C1 segment of cervical spinal cord (tissue), 14 donors: ENCODE measurements at places on chromosomes 6 and 20.

DNA sequence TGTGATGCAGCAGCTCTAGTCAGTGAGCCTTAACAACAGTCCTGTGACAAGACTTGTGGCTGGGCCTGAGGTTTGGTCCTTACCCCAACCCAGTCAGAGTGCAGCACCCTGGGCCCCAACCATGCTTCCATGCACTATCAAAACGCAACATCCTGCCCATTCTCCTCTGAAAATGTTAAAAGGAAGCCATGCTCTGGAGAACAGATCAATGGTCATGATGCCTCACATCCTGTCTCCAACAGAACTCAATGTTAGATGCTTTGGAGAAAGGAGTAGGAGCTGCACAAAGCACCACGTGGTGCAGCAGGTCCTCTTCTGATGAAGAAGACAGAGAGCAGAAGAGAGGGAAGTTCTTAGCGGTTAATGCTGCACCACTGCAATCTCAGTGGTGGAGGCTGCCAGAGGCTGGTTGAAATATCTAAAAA lies 41.9 kb downstream of the TRAM2 start:
- no peak for DNase-seq

- no peak for DNase-seq
Measured at GRCh38 chr6:12977806-12978205, 261.2 kb downstream of the PHACTR1 start.

DNA sequence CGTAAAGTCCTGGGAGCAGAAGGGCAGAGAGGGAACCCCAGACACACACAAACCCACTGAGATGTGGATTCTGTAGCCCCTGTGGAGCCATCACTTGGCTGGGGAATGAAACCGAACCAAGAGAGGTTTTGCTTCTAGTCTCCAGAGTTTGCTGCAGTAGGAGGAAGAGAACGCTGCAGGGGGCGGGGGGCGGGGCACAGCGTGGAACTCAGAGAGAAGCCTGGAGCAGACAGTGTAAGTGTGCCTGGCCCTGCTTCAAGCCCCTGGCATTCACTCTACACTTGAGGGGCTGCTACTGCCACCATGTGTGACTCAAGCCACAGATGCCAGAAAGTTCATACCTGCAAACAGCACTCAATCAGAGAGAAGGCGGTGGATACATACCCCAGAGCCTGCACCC lies 18.9 kb downstream of the GABRR1 start:
- no peak for DNase-seq

DNA sequence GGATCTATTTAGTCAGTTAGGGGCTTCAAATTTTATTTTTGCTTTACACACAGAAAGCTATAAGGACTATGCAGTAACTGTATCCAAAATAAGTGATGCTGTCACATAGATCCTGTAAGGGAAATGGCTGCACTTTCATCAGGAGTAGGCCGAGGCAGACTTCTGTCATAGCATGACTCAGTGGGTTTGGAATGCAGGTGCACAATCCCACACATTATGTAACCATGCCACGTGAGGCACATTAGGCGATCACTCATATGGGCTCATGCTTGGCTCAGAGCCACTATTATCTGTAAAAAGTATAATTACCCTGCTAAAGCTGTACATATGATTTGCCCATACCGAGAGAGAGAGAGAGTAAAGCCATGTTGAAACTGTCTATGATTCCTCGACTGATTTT lies 1189.4 kb upstream of the EYS start:
- no peak for DNase-seq

GRCh38 chr20:58755766-58756449 lies 63.3 kb downstream of the NPEPL1 start:
- no peak for DNase-seq

DNA sequence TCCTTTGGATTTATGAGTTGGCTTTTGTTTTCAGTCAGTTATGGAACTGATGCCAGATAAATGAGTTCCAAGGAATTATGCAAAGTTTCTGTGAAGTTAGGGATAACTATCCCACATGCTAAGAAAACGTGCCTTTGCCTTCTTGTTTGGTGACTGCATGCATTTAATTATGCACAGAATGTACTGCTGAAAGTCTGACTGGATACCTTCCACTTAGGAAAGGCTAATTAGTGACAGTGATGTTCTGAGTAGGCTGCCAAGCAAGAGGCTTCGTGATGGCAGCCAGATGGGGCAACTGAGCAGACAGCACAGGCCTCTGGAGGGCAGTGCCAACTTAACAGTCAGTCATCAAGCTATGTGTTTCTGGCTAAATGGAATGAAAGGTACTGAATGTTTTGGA lies 289.9 kb downstream of the CD109 start:
- no peak for DNase-seq

GRCh38 chr6:44201638-44202303 lies 15.0 kb upstream of the MYMX start:
- no peak for DNase-seq

- DNase-seq: no peak
Measured at GRCh38 chr6:144725736-144726522, 440.8 kb downstream of the UTRN start.

DNA sequence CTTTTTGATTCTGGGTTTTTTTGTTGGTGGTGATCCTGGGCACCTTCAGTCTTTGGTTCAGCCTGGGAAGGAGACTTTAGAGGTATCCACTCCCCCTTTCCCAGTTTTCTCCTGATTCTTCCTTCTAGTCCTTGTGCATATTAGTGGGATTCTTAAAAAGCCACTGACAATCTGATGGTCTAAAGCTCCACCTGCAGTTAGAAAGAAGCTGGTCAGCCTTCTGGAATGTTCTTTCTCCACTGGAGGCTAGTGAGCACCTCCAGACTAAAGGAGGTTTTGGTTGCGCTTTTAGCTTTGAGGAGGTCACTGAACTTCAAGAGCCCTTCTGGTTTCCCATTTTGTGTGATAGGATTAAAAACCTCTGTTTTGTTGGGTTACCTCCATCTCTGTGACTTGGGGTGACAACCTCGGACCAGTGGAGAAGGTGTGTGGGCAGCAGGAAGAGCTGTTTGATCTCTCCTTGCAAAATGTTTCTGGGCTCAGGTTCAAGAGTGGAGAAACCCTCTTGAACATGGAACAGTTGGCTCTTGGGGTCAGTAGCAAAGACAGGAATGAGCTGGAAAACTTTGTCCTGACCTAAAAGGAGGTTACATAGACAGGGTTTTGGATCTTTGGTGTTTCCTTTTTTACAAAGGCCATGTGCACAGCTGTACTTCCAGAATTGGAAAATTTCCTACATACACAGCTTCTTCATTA lies 29.0 kb downstream of the JARID2 start:
- no peak for DNase-seq

- DNase-seq: no peak
Measured at GRCh38 chr20:4552075-4552640, 169.6 kb upstream of the PRND start.

DNA sequence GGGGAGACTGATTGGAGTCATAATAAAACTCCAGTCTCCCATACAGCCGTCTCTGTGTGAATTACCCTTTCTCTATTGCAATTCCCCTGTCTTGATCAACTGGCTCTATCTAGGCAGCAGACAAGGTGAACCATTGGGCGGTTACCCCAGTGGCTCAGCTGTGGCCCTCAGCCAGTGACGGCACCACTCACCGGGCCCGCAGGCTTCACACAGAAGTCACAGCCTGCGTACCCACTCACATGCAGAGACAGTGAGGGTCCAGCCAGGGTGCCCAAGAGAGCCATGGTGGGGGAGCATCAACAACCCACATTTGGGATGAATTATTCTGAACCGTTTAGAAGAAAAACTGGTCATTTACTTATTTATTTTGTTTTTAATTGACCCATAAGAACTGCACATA lies 78.5 kb downstream of the WDR27 start:
- DNase-seq: no peak

DNA sequence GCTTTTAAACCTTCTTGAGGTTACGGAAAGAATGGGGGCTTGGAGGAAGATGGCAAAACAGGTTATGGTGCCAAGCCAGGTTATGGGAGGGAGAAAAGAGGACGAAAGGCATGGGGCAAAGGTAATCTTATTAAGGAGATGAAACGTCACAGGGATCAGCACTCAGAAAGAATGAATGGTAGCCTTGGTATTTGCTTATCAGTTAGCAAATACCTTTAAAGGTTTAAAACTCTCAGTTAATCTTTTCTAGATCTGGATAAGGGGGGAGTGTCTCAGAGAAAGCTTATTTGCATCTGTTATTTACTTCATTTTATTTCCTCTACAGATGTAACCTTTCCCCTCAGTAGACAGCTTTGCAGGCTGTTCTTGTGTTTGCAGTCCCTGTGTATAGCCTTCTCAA lies 55.5 kb upstream of the EEF1E1 start:
- DNase-seq: no peak

- no peak for DNase-seq
Measured at GRCh38 chr6:37974381-37974780, 154.9 kb downstream of the ZFAND3 start.

DNA sequence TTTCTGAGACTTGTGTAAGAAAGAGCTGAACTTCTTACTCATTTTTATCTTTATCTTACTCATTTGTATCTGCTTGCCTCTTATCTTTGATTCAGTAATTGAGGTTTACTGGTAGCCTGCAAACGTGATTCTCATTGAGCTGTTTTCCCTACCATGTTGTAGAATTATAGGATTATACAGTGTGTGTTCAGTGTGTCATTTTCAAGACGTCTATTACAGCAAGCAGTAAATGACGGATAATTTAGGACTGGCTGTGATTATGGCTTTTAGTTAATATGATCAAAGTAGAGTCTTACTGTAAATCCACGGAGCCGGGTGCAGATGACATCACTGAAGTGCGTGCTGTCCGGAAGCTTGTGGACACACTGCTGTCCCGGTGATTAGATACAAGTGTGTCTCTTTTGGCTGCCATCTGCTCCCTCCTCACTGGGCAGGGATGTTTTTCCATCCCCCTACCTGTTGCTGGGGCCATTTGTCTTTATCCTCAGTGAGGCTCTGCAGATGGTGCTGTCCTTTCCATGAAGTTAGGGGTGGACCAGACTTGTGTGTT lies 6.0 kb downstream of the NELFCD start:
- DNase-seq: no peak

GRCh38 chr20:48855046-48855445 lies 27.2 kb upstream of the PREX1 start:
- DNase-seq: no peak

DNA sequence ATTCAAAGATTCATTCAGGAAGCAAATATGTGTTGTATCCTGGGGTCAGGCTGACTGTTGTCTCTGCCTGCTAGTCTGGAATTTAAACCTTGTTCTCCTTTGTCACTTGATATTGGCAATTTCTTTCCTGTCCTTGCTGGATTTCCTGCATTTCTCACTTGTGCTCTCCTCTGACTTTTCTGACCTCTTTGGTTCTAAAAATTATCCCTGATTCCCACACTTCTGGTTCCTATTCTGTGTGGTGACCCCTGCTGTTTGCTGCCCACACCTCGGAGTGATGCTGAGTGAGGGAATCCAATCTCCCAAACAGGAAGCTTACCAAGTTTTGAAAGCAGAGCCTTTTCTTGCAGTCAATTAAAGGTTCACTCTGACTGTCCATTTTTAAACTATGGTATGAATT lies 345.3 kb downstream of the CDKAL1 start:
- no peak for DNase-seq

DNA sequence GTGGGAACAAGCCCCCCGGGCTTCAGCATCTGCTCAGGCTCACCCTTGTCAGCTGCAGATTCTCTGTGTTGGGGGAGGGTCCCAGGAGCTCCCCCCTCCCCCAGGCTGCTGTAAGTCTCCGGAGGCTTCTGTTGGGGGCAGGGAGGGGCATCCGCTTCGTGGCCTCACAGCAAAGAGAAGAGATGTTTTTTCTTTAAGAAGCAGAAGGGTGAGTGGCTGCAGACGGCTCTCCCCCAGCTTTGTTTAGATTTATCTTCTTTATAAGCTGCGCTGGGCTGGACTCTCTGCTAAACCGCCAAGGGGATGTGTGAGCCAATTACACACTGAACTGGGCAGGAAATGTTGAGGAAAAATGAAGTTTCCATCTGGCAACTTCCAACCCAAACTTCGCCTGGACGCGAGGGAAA lies 48.7 kb upstream of the GATA5 start:
- no peak for DNase-seq

GRCh38 chr6:28267695-28268059 lies 734 bp downstream of the ZSCAN26 start:
- no peak for DNase-seq

DNA sequence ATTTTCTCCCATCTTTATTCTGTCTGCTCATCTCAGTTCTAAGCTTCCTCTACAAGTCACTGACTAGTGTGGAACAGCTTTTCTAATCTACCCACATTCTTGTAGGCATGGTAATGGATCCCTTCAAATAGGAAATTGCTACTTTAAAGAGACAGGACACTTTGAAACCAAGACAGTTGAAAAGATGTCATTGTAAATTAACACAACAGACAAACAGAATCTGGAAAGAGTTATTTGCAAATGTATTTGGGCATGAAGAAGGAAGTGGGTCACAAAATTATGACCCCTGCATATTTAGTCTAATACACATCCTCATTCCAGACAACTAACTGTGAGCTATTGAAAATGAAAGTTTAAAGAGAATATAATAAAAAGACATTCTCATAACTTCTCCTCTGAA lies 298.2 kb upstream of the MARCKS start:
- DNase-seq: no peak

GRCh38 chr20:60372822-60373221 lies 414.6 kb downstream of the CDH26 start:
- no peak for DNase-seq

DNA sequence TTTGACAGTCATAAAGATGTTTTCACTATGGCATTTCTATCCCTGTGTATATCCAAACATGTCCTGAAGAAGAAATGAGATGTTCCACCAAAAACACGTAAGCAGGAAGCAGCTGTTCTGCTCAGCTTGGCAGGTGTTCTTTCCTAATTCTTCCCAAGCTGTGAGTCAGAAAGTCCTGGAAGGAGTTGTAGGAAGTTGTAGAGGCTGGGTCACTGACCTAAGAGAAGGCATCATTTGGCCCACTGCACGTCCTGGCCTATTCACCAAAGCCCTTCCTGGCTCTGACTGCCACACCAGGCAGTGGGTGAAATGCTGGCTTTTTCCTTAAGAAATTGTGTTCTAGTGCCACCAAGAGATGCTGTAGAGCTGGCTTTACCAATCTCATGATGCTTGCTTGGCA lies 40.3 kb downstream of the STX11 start:
- DNase-seq: no peak

GRCh38 chr6:63295553-63296194 lies 24.1 kb downstream of the LGSN start:
- DNase-seq: no peak

DNA sequence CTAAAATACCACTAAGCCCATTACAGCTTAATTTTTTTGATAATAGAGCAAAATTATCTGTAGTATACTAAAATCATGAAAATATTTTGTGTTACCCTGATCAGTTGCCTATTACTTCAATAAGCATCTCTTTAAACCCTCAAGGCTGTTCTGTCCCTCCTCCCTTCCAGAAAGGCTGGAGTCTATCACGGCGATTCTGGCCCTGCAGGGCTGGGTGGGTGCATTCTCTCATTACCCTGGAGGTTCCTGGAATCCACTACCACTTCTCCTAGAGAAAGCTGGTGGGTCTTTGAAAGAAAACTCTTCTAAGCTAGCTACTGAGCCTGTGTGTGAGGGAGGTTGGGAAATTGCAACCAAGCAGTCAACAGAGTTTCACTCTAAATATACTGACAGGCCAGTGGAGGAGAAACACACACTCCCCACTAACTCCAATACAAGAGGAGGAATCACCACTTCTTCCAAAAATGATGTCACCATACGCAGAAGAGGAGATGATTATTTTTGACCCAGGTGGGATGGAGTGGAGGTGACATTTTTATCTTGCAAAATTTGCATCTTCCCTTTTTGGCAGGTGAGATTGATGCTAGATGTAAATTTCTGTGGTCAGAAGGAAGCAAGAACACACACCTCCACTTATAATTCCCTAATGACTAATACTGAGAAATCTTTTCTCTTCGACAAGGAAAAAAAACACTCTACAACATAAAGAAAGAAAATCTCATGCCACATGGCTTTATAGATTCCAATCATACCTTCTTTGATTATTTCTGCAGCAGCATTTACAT lies 182.3 kb upstream of the PHACTR1 start:
- DNase-seq: no peak
